ENCODE measurements at places on chromosomes 16 and 17.

GRCh38 chr17:31604936-31605335, 213.5 kb downstream of the RAB11FIP4 start:
- no peak for DNase-seq

- peak; percentile 36 for DNase-seq
Observed at GRCh38 chr16:29678691-29679267, at the start of gene QPRT. Gene QPRT, plus strand, starts transcription at chr16:29679180. Its CDS starts 18 bp downstream, at chr16:29679198.

DNA sequence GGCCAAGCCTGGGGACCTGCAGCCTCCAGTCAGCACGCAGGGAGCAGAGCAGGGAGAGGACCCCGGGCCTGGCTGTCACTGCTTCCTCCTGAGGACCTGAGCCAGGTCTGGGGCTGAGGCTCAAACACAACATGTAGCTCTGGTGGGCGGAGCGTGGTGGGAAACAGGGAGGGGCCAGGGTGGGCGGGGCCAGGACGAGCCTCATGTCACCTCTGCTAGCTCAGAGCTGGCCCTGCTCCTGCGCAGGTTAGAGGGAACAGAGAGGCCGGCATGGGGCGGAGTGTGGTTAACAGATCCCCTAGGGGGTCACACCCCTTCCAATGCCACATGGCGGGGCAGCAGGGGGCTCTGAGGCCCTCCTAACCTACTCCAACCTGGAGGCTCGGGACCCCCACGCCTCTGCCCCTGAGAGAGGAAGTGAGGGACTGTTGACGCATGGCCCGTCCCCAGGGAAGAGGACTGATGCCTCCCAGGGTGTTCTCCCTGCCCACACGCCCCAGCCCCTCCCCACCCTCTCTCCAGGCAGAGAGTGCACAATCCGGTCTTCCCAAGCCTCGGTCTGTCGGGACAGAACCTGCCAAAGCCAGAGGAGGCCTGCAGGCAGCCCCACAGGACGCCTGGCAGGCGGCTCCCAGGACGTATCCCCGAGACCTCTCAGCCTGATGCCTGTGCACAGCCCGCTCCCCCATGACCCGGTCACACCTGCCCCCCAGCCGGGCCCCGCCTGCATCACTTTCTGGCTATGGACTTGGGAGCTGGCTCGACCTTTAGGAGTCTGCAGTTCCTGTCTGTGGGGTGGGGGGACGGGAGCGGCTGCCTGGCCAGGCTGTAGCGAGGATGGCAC, 15.2 kb downstream of the PIEZO1 start:
- DNase-seq, result no peak

DNA sequence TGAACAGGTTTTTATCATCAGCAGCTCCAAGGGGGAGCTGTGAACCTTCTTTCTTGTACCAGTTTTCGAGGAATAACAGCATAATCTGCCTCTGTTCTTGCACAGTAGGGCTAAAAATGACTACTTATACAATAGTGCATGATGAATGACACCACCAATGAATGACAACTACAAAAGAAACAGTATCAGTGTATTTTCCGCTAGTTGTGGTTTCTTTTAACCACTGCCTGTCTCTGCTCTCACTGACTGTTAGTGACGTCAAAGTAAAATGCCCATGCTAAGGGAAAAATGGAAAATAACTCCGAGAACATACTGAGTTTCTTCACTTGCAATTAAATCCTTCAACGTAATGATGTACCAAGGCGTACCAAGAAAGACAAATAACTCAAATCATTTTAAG, 294.9 kb downstream of the MAP2K6 start:
- DNase-seq, result no peak

GRCh38 chr16:49827805-49828438, 28.0 kb downstream of the ZNF423 start:
- no peak for DNase-seq

DNA sequence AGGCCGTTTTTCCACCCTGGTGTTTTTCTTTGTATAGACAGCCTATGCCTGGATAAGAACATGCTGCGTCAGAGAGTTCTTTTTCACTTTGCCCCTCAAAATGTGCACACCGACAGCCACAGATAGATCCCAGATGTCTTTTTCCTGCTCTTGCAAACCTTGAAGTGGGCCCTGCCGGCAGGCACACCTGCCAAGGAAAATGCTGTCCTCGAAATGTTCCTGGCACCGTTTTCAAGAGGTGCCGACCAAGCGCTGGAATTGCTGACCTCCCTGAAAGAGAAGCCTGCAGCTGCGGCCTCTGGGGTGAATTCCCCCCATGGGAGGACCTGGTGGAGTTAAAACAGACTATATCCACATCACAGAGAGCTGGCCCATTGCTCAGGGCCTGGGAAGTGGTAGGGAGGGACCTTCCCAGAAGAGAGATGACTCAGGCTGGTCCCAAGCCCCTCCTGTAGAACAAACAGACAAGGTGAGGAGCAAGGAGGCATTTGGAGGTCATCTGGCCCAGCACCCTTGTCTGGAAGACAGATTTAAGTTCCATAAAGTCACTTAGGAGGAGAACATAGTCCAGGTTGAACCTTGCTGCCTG, 668.1 kb downstream of the MAF start:
- no peak for DNase-seq

DNA sequence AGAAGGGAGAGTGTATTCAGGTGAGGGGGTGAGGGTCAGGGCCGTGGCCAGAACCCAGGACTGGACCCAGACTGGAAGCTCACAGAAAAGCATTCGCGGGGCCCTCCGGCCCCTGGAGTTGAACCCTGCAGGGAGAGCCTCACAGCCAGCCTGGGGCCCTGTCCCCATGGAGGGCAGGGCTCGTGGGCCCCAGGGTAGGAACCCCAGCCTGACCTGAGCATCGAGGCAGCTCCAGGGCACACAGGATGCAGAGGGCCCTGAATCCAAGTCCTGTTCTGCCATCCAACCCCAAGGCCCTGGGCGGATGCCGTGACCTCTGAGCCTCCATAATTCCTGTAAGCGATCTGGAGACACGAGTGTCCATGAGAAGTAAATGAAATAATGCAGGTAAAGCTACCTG, 79.1 kb downstream of the MGAT5B start:
- no peak for DNase-seq

All from HCEC 1CT (cell line).